A549 treated with dexamethasone at 1 μM for 4 hours (cell line): ENCODE measurements at places on chromosomes 5 and 9. TPM values are rescaled to one million over a fixed set of nuclear protein-coding genes. Genes with fewer than 3 reads are reported as not detected.

Gene PRLR
- total RNA-seq, result 0.02 to 0.14 TPM (median 0.08 TPM) in 5 replicates

Gene RANBP3L
- not detected in 5 replicates for total RNA-seq

Gene SPARC
- total RNA-seq, result 15.7 to 25.9 TPM (median 23.0 TPM) in 5 replicates

Gene GABRB2
- total RNA-seq, result 0.01 TPM in 1 of 5 replicates, not detected in the others

Gene DND1
- total RNA-seq, result 0.37 to 0.72 TPM (median 0.49 TPM) in 5 replicates

Gene EFNA5
- 14.7 to 30.2 TPM (median 27.7 TPM) in 5 replicates for total RNA-seq

Gene CAMK2A
- 0.54 to 0.85 TPM (median 0.77 TPM) in 5 replicates for total RNA-seq

Gene BAAT
- total RNA-seq, result 0.32 to 0.58 TPM (median 0.42 TPM) in 5 replicates

Gene FAM81B
- not detected in 5 replicates for total RNA-seq

Gene CNTNAP3
- 6.5 to 12.3 TPM (median 10.1 TPM) in 5 replicates for total RNA-seq

Gene CTNND2
- 0.04 to 0.27 TPM (median 0.05 TPM) in 3 of 5 replicates, not detected in the others for total RNA-seq

Gene NEUROG1
- total RNA-seq, result not detected in 5 replicates
